ENCODE measurements at places on chromosomes 4 and X. TPM values are rescaled to one million over a fixed set of nuclear protein-coding genes. Genes with fewer than 3 reads are reported as not detected.

DNA sequence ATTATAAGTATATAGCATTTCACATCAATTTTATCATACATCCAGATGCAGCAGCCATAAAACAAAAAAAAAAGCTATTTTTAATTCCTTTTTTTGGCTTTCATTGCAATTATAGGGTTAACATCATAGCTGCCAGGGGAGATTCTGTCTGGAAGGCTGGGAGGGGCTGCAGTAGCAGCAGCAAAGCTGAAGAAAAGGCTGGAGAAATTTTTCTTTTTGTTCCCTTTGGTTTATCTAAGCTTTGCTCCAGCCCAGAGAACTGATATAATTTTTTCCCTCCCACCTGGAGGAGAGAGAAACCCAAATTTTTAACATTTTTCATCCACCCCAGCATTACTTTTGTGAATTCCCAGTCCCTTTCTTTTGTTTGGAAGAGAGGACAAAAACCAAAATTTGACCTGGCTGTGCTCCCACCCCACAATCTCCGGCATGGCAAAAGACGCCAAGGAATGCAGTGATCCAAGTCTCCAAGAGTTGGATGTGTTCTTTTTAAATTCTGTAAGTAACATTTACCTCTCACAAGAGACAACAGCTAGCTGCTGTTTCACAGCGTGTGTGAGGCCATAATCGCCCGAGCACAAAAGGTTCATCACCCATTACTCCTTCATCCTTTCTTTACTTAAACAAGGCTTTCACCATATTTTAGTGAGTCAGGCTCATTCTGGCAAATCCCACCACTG is 25.1 kb upstream of the FAM156A start:
- no peak for DNase-seq

- no peak for DNase-seq
Observed at GRCh38 chr4:131603705-131604104, 1545.4 kb upstream of the PCDH10 start.

DNA sequence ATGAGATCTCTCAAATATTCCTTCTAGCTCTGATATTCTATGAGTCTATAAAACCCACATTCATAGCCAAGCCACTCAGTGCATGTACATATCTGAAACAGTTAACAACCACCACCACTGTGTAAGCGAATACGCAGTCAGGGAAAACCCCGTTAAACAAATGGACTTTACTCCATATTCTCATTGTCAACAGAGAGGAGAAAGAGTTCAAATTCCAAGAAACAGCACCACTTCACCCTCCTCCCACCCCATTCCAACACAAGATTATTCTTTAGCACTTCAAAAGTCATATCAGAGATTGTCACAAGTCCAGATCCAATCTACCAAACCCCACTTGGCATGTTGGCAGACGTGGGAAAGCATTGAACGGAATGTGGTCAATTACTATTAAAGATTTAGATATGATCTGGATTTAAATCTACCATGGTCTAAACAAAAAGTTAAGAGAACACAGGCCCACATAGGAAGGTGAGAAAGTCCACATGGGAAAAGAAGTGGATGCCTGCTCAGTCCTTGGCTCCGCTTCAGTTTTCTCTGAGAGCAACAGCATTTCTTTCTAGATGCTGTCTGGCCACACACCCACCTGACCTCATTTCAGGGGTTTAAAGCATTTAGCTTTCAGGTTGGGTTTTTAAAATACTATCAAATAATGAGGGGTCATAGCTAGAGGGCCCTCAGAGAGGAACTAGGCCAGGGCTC is 39.8 kb upstream of the KLHL13 start:
- no peak for DNase-seq

GRCh38 chrX:44770121-44770520 is 73.7 kb upstream of the DUSP21 start:
- peak; percentile 79 for DNase-seq

DNA sequence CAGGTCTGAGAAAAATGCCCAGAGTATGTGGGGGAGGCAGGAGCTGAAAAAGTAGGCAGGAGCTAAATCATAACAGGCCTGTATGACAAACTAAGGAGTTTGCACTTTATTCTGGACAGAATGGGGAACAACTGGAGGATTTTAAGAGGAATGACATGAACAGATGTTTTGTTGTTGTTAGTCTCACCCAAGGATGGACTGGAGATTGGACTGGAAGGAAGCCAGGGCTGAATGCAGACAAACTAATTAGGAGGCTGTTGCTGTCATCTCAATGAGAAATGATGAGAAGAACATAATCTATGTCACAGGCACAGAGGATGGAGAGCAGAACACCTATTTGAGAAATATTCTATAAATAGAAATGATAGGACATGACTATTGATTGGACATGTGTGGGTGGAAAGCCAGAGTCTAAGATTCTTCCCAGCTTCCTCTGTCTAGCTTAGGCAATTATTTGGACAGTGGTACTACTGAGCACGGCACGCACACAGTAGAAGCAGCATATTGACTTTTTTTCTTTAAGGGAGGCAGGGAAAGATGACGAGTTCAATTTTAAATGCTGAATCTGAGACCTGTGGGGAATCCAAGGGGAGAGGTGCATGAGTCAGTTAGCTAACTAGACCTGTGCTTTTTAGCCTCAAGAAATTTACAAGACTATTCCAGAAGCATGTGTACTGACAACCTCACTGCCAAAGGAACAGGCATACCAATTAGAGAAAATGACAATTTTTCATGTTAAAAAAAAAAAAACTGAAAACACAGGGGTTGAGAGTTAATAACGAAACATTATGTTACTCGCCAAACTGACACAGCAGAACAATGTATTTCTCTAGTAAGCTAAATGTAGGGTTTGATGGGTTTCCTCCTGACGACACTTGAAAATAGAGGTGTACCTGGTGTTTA is 963 bp upstream of the USO1 start:
- DNase-seq: no peak

GRCh38 chr4:77804471-77804870 is 14.7 kb downstream of the CNOT6L start:
- no peak for DNase-seq

DNA sequence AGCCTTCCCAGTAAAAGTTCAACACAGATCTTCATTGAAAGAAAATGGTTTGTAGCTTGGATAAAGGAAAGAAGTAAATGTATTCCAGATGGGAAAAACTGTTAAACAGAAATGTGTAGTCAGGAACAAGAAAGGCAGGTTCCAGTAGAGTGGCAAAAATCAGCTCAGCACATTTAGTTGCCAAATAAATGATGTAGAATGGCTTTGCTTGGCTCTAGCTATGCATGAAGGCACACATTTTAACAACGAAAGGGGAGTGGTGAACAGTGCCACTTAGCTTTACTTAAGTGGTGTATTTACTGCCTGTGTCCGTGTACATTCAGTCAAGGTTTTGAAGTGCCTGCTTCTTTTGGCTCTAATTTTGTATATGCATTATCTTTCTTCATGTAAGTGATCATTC is 644.5 kb upstream of the ATOH1 start:
- no peak for DNase-seq

- DNase-seq: no peak
Observed at GRCh38 chr4:113157086-113157857, 107.8 kb downstream of the ANK2 start.

GRCh38 chrX:119778829-119779228 is 12.6 kb downstream of the RPL39 start:
- no peak for DNase-seq

GRCh38 chr4:139896091-139896604 is 230.5 kb downstream of the MGST2 start:
- DNase-seq: no peak

DNA sequence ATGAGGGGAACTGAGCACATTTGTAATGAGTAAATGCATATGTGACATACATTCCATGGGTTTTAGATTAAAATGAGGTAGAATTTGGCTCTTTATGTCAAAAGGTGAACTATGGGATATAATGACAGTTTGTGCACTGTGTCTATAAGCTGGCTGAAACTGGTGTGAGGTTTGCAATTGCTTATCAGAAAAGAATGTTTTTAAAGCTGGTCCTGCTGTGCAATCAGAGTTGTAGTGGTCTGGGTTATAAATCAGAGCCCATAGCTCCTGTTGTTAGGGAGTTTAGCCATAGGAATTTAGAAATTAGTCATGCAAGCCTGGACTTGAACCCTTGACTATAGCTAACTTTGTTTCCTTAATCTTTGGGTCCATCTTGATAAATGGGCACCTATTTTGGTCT is 23.1 kb upstream of the GATB start:
- no peak for DNase-seq

DNA sequence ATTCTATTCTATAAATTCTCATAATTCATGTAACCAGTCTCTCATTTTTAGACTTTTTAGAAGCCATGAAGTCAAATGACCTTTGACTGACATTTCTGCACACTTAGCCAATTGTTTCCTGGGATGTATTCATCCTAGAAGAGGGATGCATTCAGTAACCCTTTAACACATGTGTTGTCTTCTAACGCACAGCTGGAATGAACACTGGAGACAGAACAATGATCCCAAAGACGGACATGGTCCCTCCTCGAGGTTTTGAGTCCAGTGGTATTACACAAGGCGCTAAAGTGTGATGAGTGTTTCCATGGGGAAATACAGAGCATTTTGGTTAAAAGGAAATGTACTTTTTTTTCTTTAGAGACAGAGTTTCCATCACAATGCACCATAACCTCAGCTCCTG is 39.8 kb upstream of the CLDN24 start:
- no peak for DNase-seq

GRCh38 chrX:46582966-46583365 is 9.4 kb downstream of the CHST7 start:
- no peak for DNase-seq

GRCh38 chrX:119871245-119871598 is 311 bp downstream of the RNF113A start:
- no peak for DNase-seq

DNA sequence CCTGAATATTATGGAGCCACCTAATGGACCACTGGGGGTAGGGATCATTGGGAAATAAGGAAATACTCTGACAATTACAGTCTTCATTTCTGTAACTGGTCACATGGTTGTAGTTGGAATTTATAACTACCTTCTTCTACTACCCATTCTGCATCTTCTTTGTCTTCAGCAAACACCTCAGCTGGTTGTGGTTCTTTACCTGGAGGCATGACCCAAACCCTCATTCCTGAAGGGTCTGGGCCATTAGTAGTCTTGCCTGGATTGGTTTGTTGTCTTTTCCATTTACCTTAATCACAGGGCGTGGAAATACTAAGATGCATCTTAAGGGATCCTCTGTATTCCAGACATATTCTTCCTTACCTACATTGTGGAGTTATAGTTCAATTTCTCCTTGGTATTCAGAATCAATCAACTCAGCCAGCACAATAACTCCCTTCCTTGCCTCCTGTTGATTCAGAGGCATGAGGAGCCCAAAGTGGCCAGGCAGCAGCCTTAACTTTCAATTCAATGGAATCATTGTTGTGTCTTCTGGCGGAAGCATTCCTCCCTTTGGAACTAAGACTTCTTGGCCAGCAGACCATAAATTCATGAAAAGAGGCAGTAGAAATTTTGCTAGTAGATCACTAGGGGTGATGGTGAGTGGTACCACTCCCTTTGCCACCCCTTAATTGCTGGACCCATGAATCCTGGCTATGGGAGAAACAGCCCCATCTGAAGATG is 75.7 kb upstream of the RAP2C start:
- DNase-seq: no peak

DNA sequence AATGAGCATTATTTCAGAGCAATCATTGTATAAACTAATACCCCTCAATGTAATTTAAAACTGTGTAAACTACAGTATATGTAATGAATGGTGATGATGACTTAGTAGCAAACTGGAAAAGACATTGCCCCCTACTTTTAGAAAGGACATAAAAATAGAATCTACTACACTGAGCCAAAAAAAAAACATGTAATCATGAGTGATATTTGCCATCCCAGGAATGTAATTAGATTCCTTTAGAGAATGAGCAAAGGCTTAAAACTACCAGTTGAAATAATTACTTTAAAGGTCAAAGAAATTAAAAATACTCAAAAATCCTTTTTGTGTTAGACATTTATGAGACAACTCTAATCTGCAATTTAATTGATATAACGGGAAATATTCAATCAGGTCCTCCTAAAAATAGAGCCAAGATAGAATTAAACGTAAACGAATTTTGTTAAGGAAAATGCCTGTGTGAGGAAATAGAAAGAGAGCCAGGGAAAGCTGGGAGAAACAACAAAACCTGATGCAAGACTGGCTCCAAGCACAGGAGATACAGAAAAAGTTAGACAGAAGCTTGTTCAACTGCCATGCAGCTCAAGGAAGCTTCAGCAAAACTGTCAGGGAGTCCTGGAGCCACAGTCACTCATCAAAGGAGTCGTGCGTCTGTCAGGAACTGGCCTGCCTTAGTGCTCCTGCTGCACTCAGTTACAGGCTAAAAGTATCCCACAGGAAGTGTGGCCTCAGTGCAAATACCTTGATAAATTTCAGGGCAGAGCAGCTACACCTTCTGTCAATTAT is 655.7 kb upstream of the INTU start:
- DNase-seq: no peak

DNA sequence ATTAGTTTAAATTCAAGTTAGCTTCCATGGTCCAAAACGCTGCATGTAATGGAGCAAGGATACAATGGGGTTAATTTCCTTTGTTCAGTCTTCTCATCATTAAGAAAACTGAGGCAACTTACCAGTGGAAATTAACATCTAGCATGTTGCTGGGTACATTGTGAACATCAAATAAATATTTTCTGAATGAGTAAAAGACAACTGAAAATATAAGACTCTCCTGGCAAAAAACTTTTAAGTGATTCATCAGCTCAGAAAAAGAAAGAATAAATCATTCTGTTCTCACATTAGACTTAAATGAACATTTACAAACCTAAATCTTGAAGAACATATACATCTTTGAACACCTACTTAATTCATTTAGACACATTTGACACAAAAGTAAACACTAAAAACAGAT is 138.4 kb upstream of the ETNPPL start:
- no peak for DNase-seq

Gene IQSEC2
- 0.39 TPM for total RNA-seq

Gene RPL9
- total RNA-seq: 1,640 TPM

Gene DUSP9
- total RNA-seq: under 0.01 TPM

Gene SYN1
- under 0.01 TPM for total RNA-seq

Gene SMIM9
- not detected for total RNA-seq

Gene ERCC6L
- total RNA-seq: 1.3 TPM

Gene SEPTIN11
- total RNA-seq: 106 TPM

Gene ALPK1
- 1.2 TPM for total RNA-seq

Gene MBNL3
- 0.26 TPM for total RNA-seq
